ENCODE measurements at places on chromosomes 16 and 17. TPM values are rescaled to one million over a fixed set of nuclear protein-coding genes. Genes with fewer than 3 reads are reported as not detected.

- DNase-seq: no peak
Measured at GRCh38 chr16:15772579-15773293, 84.1 kb downstream of the MYH11 start.

GRCh38 chr17:671076-671762, 43.4 kb downstream of the VPS53 start:
- DNase-seq: no peak

- DNase-seq: peak; percentile 67
Measured at GRCh38 chr16:85316321-85316919, 204.1 kb upstream of the CIBAR2 start.

DNA sequence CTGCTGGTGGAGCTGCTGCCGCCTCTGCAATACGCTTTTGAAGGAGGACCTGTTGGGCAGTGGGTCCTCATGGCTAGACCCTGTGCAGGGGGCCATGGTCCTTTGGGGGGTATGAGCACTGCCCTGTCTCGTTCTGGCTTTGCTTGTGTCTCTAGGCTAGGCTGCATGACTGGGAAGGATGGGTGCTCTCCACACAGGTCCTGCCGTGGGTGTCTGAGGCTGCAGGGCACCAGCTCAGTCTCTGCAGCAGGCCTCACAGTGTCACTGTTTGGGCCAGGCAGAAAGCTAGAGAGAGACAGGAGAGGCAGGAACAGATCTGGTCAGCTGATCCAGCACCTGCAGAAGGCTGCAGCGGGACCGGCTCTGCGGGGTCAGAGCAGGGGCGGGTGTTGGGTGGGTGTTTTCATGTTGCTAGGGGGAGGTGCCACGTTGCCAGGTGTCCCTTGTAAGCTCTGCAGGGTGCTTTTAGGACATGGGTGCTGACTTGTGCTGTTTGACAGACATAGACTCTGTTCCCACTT, 111.4 kb downstream of the SNX29 start:
- peak; percentile 53 for DNase-seq

GRCh38 chr17:45874151-45874550, 20.2 kb upstream of the MAPT start:
- no peak for DNase-seq

NR1D1 gene
- 2.4 TPM for total RNA-seq

DNA sequence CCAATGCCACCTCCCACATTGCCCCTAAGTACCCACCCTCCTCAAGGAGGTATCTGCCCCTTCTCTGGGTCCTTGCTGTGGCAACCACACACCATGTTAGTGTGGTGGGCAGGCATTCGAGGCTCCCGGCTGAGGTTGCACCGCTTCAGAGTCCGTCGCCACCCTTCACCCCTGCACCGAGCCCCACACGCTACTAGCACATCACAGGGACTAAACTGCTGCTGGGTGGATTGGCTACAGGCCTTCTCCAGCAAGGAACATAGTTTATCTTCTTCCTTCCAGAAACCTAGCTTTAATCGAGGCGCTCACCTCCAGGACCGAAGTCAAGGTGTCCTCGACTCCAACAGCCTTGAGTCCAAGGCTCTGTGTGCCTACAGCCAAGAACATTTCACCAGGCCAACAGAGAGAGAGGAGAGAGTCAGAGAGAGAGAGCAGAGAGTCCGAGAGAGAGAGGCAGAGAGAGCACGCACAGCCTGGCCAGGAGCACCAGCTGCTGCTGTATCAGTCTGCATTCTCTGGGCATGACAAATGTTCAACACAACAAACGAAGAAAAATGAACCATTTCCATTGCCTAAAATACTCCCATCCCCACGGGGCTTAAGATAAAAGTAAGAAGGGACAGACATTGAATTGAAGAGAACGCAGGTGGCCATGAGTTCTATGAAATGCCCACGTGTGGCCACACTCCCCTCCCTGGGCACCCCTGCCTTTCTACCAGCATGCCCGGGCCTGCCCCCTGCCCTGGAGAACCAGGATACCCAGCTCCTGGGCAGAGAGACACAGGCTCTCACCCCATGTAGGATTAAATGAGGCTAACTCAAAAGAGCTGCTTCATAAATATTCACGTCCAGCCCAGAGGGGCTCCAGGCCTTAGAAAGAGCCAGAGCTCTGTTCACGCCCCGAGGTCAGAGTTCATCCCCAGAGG, 94.9 kb downstream of the RBFOX3 start:
- peak; percentile 67 for DNase-seq

DNA sequence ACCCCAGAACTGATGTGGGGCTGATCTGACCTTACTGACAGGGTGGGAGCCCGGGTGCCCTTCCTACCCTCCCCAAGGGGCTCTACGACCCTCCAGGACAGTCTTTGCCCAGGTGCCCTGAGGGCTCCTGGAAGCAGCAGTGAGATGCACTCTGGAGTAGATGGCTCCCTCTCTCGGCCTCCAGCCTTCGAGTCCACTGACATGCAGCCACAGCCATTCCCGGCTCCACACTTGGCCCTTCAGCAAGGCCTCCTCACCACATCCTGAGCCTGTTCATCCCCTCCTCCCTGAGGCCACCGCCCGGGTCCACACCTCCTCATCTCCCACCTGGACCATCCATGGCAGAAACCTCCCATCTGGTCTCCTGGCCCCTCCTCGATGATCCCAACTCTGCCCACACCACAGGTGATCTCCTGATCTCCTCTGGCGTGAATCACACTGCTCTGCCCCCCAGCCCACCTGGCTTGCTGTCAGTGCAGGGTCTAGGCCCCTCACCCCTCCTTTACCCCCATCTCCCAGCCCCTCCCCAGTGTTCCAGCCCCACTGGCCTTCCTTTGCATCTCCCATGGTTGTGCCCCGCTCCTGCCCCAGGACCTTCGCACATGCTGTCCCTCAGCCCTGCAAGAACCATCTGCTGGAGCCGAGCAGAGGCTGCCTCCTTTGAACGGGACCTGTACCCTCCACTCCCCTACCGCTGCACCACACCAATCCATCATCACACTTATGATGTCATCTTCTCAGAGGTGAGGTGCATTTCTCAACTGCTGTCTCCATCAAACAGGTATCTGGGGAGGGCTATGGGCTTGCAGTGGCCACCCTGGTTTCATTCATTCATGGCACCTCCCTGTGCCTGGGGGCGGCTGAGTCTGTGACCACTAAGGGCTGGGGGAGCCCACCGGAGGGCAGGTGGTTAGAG, 44.7 kb downstream of the SOCS1 start:
- no peak for DNase-seq

MYO15B gene
- 63.4 TPM for total RNA-seq

DNA sequence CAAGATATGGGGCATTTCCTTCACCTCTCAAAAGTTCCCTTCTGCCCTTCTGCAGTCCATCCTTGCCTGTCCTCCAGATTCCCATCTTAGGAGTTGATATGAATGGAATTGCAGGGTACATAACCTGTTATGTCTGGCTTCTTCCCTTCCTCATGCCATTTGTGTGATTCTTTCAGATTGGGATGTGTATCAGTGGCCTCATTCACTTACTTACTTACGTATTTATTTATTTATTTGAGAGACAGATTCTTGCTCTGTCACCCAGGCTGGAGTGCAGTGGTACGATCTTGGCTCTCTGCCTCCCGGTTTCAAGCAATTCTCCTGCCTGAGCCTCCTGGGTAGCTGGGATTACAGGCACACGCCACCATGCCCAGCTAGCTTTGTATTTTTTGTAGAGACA, 6.2 kb upstream of the TMEM94 start:
- DNase-seq: no peak

TMIGD1 gene
- not detected for total RNA-seq

DNA sequence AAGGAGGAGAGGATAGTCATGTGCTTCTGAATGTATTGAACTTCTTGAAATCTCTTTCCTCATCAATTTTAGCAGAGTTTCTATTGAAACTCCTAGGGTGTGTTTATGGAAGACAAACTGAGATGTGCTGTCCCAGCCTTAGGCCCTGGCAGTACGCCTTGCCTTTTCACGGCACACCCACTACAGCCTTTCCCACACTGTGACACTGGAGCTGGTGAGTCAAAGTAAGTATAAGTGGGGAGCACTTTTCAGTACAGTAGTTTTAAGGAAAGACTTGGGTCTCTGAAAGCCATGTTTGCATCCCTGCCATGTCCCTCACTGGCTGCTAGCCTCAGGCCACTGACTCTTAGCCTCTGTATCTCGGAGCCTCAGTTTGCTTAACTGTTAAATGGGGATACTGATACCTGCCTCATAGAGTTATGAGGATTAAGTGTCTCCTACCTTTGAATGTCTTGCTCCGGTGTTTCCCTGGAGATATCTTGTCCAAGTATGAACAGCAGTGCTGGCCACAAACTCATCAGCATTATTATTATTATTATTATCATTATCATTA, 144.7 kb upstream of the CRHR1 start:
- DNase-seq: no peak

TAT gene
- total RNA-seq: not detected

DNA sequence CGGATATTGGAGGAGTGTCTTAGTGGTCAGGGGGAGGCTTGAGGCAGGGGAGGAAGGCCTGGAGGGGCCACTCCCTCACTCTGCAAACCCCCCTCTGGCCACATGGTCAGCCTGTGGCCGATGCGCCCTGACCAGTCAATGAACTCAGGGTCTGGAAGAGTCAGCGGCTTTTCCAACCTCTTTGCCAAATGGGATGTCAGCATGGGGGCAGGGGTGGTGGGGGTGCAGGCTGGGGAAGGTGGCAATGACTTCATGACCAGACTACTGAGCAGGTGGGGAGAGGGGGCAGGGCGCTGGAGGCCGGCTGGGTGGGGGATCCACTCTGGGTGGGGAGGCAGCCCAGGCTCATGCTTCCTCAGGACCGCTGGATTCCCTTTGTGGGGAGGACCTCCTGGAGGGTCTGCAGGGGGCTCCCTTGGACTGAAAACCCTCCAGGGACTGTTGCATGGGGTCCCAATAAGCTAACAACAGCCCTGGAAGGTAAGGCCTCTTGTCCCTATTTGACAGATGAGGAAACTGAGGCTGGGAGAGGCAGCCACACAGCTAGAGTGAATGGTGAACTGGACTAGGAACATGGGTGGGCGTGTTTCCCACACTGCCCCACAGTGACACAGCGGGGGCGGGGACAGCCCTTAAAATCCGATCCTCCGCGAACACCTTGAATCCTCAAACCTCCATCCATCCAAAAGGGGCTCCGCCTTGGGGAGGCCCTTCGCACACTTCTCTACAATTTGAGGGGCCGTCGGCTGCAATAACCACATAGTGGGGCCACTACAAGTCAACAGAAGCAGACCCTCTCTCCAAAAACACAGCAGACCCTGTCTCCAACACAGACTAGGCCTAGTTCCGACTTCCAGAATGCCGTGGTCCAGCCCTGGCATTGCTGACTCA, 81.0 kb upstream of the TOB1 start:
- DNase-seq: no peak

GRCh38 chr16:84524346-84524920, 20.0 kb upstream of the MEAK7 start:
- DNase-seq: no peak

- DNase-seq: no peak
Measured at GRCh38 chr16:591892-592517, 2.1 kb downstream of the RAB40C start.

GRCh38 chr17:50805486-50805885, 29.9 kb upstream of the WFIKKN2 start:
- peak; percentile 26 for DNase-seq

ORC6 gene
- 11.9 TPM for total RNA-seq

GRCh38 chr17:61351745-61352407, 47.8 kb upstream of the TBX2 start:
- peak; percentile 39 for DNase-seq

DNA sequence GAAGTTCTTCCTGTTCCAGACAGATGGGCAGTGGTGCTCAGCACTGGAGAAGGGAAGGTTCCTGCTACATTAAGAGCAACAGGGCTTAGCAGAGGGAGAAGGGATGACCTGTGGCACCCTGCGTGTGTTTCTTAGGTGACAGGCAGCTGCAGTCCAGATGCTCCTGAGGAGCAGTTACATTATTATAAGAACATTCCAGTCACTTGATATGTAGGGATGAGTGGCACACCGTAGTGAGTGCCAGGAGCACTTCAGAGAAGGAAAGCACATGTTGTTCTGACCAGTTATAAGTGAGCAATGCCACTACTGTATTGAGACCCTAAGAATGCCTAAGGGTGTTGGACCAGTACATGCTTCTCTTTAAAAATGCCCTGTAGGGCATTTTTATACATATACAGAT, 39.9 kb upstream of the MRC2 start:
- DNase-seq: no peak

DNA sequence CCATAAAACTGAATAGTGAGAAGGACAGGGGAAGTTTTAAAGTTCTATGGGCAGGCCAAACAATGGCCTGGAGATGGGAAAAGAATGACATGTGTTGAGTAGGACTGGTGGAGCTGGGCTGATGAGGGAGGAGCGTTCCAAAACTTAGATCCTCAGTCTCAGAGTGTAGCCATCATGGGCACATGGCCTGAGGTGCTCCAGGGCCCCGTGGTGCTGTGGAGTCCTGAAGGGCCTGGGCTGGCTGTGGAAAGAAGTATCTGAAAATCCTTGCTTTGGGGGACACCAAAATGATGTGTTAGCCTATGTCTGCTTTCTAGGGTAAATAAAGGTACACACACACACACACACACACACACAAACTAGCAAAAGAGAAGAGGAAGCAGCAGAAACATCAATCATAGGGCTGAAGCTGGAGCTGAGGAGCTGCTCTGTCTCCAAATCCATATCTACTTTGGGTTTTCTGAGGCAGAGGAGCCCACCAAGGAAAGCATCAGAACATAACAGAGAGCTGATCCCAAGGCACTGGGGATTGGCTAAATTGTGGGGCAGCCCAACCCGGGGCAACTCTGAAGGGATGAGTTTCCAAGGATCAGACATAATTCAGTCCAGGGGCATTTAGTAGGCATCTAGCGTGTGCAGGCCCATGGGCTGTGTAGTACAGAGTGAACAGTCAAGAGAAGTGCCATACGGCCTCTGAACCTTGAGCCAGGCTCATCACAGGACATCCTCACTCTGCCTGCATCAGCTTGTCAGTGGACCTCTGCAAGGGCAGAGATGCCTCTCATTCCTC, 85.2 kb downstream of the C16orf78 start:
- DNase-seq: no peak

DNA sequence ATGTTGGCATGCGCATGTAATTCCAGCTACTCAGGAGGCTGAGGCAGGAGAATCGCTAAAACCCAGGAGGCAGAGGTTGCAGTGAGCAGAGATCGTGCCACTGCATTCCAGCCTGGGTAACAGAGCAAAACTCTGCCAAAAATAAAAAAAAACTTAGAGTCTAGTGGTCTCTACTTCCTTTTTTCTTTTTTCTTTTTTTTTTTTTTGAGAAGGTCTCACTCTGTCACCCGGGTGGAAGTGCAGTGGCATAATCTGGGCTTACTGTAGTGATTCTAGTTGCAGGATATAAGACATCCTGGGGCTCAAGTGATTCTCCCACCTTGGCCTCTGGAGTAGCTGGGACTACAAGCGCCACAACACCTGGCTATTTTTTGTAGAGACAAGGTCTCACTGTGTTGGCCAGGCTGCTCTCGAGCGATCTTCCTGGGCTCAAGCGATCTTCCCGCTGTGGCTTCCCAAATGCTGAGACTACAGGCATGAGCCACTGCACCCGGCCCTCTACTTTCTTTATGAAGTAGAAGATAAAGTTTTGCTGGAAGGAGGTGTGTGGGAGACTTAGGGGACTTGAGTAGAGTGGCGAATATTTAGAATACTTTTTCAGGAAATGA, 47.9 kb upstream of the TAOK1 start:
- DNase-seq: no peak

Data from tongue (tissue), 3 donors.